ENCODE measurements at places on chromosomes 7 and 10. TPM values are rescaled to one million over a fixed set of nuclear protein-coding genes. Genes with fewer than 3 reads are reported as not detected.

HTR5A gene
- total RNA-seq: not detected

DNA sequence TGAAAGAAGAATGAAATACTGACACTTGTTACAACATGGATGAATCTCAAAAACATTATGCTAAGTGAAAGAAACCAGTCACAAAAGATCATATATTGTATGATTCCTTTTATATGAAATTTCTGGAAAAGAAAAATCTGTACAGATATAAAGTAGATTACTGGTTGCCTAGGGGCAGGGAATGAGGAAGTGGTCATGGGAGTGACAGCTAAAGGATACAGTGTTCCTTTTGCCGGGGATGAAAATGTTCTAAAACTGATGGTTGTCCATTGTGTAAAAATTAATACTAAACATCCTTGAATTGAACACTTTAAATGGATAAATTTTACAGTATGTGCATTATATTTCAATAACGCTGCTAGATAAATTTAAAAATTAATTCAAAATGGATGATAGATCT, 25.1 kb downstream of the ALOX5 start:
- peaks cover 2% of the 10 kb centered on the region for H3K36me3 ChIP-seq
- H3K27ac ChIP-seq: no peak overlapping the region
- no peaks in the 10 kb centered on the region for H3K4me1 ChIP-seq
- peaks cover 36% of the 10 kb centered on the region for H3K27me3 ChIP-seq
- DNase-seq: no peak

GRCh38 chr10:97865488-97865887, 15.8 kb downstream of the GOLGA7B start:
- H3K4me3 ChIP-seq: no peak overlapping the region
- H3K27me3 ChIP-seq: peaks cover 23% of the 10 kb centered on the region
- H3K27ac ChIP-seq: no peak overlapping the region
- no peak for DNase-seq

ADARB2 gene
- 6.6 TPM for total RNA-seq

DDIT4 gene
- 227 TPM for total RNA-seq

PTF1A gene
- total RNA-seq: not detected

- no peak overlapping the region for H3K4me3 ChIP-seq
- H3K27me3 ChIP-seq: no peaks in the 10 kb centered on the region
- peaks cover 28% of the 10 kb centered on the region for H3K4me1 ChIP-seq
- no peaks in the 10 kb centered on the region for H3K36me3 ChIP-seq
- no peak for DNase-seq
- H3K27ac ChIP-seq: peak overlapping the region; percentile 84
Measured at GRCh38 chr7:44257618-44258422, 57.0 kb downstream of the YKT6 start.

FBXL13 gene
- 0.97 TPM for total RNA-seq

TMEM270 gene
- not detected for total RNA-seq

DNA sequence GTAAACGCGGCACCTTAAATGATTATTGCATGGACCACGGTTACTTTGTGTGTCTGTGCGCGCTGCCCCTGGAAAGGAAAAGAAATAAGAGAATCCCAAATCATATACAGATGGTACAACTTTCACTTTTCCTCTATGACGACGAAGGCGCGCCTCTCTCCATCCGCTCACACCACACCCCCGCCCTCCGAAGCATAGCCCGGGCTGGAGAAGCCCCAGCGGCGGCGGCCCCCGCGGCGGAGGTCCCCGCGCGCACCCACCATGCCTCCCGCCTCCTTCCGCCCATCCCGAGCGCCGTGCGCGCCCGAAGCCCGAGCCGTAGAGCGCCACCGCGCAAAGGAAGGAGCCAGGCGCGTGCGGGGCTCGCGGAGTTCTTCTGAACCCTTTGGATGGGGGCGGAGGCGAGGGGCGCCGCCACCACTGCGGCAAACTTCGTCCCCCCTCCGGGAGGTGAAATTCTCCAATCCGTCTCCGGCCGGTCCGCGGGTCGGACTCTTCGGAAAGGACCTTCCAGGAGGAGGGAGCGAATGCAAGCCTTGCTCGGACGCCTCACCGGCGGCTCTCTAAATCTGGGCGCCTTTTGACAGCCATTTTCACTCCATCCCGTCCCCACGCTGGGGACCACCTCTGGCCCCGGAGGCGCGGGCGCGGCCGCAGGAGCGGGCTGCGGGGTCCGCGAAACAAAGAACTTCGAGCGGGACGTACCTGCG, 588 bp downstream of the GLI3 start:
- H3K36me3 ChIP-seq: no peaks in the 10 kb centered on the region
- H3K4me1 ChIP-seq: peaks cover 55% of the 10 kb centered on the region
- H3K27ac ChIP-seq: peak overlapping the region; percentile 88
- no peak for DNase-seq
- H3K27me3 ChIP-seq: no peaks in the 10 kb centered on the region
- H3K4me3 ChIP-seq: peak overlapping the region; percentile 87

ABCA13 gene
- total RNA-seq: 0.07 TPM

SRRM3 gene
- total RNA-seq: 1.4 TPM

DNA sequence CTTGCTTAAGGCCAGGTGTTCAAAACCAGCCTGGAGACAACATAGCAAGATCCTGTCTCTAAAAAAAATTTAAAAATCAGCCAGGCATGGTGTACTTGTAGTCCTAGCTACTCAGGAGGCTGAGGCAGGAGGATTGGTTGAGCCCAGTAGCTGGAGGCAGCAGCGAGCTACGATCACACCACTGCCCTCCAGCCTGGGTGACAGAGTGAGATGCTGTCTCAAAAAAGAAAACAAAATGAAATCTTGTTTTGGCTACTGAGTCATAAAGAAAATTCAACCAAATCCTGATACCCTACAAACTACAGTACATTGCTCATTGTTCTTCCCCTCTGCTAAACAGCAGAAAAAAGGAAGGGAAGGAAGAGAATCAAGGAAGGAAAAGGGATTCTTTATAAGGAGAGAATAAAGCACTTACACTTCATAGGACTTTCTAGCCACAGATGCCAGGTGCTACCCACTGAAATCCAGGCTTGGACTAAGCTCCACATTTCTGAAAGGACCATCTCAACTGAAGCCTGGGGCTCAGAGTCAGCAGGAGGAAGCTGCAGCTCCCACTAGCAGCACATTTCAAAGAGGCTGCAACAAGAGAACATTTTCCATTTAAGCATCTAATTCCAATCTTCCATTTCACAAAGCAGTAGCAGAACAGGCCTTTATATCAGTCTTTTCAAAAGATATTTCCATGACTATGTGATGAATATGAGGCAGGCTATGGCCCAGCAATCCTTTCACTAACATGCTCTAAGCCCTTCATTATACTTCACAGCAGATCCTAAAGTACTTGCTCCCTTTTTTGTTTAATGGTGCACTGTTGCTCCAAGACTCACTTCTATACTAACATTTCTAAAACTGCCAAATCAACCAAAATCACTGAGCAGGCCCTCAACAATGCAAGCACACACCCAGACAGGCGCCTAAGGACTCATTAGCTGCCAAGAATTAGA, 13.5 kb downstream of the TNPO3 start:
- peaks cover 12% of the 10 kb centered on the region for H3K36me3 ChIP-seq
- H3K27me3 ChIP-seq: no peaks in the 10 kb centered on the region
- no peak for DNase-seq
- peak overlapping the region; percentile 55 for H3K27ac ChIP-seq
- no peak overlapping the region for H3K4me3 ChIP-seq

GRCh38 chr10:30553626-30554439, 75.7 kb downstream of the LYZL2 start:
- H3K4me1 ChIP-seq: peaks cover 23% of the 10 kb centered on the region
- no peaks in the 10 kb centered on the region for H3K27me3 ChIP-seq
- peak overlapping the region; percentile 17 for H3K4me3 ChIP-seq
- DNase-seq: no peak
- H3K36me3 ChIP-seq: no peaks in the 10 kb centered on the region
- H3K27ac ChIP-seq: peak overlapping the region; percentile 39

TAF5 gene
- 3.9 TPM for total RNA-seq

DNA sequence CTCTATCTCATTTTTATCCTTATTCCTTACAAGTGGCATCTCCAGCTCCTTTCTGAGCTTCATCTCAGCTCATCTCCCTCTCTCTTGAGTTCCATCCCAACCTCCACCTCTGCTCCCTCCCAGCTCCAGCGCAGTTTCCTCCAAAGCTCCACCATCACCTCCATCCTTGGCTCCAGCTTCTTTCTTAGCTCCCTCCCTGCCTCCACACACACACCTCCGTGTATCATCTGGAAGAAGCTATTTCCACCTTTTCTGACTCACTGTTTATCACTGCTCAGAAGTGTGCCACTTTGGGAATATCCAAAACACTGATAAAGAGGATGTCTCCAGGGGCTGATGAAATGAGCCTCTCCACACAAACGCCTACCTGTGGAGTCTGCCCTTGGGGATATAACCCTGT, 481.4 kb downstream of the PTPRN2 start:
- peaks cover 2% of the 10 kb centered on the region for H3K36me3 ChIP-seq
- H3K4me3 ChIP-seq: no peak overlapping the region
- no peaks in the 10 kb centered on the region for H3K4me1 ChIP-seq
- H3K27me3 ChIP-seq: no peaks in the 10 kb centered on the region
- no peak overlapping the region for H3K27ac ChIP-seq
- DNase-seq: no peak

GRCh38 chr10:101287997-101288635, 58.9 kb upstream of the LBX1 start:
- H3K4me1 ChIP-seq: peaks cover 4% of the 10 kb centered on the region
- peaks cover 47% of the 10 kb centered on the region for H3K27me3 ChIP-seq
- no peak for DNase-seq
- H3K36me3 ChIP-seq: no peaks in the 10 kb centered on the region
- H3K27ac ChIP-seq: no peak overlapping the region

- peaks cover 6% of the 10 kb centered on the region for H3K36me3 ChIP-seq
- H3K27me3 ChIP-seq: peaks cover 5% of the 10 kb centered on the region
- no peak overlapping the region for H3K27ac ChIP-seq
- no peak overlapping the region for H3K4me3 ChIP-seq
- DNase-seq: no peak
- H3K4me1 ChIP-seq: no peaks in the 10 kb centered on the region
Measured at GRCh38 chr10:90849956-90850749, 7.7 kb downstream of the HTR7 start.

DNA sequence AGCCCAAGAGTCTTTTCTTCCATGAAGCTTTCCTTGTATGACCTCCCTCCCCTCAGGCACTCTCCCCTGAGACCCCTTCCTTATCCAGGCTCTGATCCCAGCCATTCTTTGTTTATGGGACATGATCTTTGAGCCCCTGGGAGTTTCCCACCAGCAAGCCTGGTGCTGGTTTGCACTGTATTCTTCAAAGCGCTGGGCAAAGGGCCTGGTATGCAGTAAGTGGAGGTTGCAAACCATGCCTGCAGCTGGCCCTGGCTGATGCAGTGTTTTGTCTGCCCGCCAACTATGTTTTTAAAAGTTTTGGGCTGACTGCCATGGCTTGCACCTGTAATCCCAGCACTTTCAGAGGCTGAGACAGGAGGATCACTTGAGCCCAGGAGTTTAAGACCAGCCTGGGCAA, 6.8 kb upstream of the NODAL start:
- H3K4me3 ChIP-seq: no peak overlapping the region
- no peaks in the 10 kb centered on the region for H3K27me3 ChIP-seq
- H3K27ac ChIP-seq: no peak overlapping the region
- DNase-seq: no peak

- H3K27ac ChIP-seq: peak overlapping the region; percentile 86
- no peak overlapping the region for H3K4me3 ChIP-seq
- H3K4me1 ChIP-seq: peaks cover 44% of the 10 kb centered on the region
Measured at GRCh38 chr7:25643770-25644394, 415.6 kb upstream of the NPVF start.

- DNase-seq: no peak
- H3K36me3 ChIP-seq: no peaks in the 10 kb centered on the region
- no peak overlapping the region for H3K27ac ChIP-seq
- H3K4me1 ChIP-seq: peaks cover 19% of the 10 kb centered on the region
Measured at GRCh38 chr10:88076027-88076880, 212.8 kb downstream of the PTEN start.

DNA sequence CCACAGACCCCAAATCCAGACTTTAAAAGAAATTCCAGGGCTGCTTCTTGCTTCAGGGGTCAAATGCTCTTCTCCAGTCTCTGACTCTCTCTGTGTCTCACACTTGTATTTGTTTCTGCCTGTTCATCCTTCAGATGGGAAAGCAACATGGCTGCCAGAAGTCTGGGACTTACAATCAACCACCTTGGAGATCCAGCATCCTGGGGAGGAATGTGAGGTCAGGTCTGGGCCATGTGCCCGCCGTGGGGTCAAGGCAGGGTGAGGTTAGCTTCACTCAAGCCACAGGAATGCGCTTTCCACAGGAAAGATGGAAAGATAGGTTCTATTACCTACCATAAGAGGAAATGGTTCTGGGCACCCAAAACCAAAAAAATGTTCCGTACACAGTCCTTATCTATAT, 34.3 kb upstream of the NPVF start:
- no peaks in the 10 kb centered on the region for H3K36me3 ChIP-seq
- H3K27ac ChIP-seq: no peak overlapping the region
- peaks cover 33% of the 10 kb centered on the region for H3K4me1 ChIP-seq
- H3K27me3 ChIP-seq: no peaks in the 10 kb centered on the region

- no peak overlapping the region for H3K27ac ChIP-seq
- DNase-seq: no peak
- no peak overlapping the region for H3K4me3 ChIP-seq
- peaks cover 36% of the 10 kb centered on the region for H3K27me3 ChIP-seq
Measured at GRCh38 chr7:28311670-28312069, 100.6 kb upstream of the CREB5 start.

- H3K36me3 ChIP-seq: no peaks in the 10 kb centered on the region
- H3K27ac ChIP-seq: no peak overlapping the region
- no peak for DNase-seq
- no peak overlapping the region for H3K4me3 ChIP-seq
Measured at GRCh38 chr10:74863551-74863950, 37.2 kb downstream of the KAT6B start.

DNA sequence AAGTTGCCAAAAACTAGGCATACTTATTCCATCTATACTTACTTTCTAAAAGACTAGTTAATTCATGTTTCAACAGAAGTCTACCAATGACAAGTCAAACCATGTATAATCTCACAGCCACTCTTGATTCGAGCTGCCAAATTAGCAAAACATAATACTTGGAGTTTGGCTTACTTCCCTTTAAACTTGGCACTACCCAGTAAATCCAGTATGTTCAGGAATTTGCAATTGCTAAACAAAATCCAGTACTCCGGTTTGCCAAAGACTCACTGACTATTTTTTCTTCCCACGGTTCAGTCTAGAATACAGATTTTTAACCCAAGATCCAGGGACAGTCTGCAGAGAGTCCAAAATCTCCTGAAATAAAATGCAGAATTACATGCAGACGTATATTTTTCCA, 4.6 kb downstream of the OAT start:
- H3K36me3 ChIP-seq: peaks cover 13% of the 10 kb centered on the region
- peak overlapping the region; percentile 93 for H3K27ac ChIP-seq
- no peaks in the 10 kb centered on the region for H3K27me3 ChIP-seq
- H3K4me3 ChIP-seq: peak overlapping the region; percentile 44

DNA sequence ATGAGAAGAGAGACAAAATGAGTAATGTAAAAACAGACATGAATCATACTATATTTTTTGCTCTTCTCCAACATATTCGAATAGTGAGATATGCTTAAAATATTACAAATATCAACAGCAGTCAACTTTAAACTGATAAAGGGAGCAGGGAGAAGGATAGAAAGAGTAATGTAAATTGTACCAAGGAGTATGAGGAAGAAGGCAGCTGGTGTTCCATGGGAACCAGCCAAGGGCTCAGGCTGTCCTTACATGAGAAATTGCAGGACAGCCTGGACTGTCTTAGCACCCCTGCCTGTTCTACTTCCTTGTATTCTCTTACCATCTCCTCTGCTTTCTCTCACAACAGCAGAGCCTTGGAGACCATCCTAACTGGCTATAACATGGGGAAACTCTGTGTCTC, 128.7 kb downstream of the TSPAN12 start:
- H3K36me3 ChIP-seq: no peaks in the 10 kb centered on the region
- H3K27me3 ChIP-seq: peaks cover 1% of the 10 kb centered on the region
- H3K4me3 ChIP-seq: no peak overlapping the region
- peaks cover 20% of the 10 kb centered on the region for H3K4me1 ChIP-seq
- H3K27ac ChIP-seq: no peak overlapping the region
- no peak for DNase-seq
